CD14-positive monocyte (primary cell): ENCODE measurements at places on chromosomes 1 and 21. TPM values are rescaled to one million over a fixed set of nuclear protein-coding genes. Genes with fewer than 3 reads are reported as not detected.

Gene KCNE2
- polyA plus RNA-seq = not detected in 2 replicates

DNA sequence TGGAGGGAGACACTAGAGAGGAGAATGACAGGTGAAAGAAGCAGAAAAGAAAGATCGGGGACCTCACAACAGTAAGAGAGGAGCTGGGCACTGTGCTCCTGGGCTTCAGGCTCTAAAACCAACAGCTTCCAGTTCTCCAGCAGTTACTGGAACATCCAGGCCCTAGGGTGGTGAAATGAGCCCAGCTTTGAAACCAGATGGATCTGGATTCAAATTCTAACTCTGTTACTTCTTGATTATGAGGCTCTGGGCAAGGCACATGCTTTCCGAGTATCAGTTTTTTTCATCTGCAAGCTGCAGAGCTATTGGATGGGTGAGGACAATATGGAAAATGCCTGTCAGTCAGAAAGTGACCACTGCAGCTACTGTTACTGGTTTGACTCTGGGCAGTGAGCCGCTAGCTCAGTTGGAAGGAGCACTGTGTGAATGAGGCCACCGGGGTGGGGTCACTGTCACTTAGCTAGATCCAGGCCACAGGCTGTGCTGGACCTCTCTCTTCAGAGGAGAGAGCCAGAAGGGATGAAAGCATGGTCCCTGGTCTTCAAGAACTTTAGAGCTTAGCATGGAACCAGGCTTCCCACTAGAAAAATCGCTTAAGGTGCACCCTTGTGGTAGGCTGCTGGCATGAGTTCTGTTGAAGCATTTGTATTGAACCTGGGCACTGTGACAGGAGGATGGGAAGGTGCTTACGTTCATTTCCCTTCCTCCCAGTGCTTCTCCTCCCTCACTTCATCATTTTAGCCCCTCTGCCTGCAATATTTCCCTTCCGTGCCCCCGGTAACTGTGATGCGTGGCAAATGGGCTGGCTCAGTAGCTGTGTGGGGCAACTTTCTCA is 12.2 kb downstream of the PLEKHO1 start:
- no peak for DNase-seq

- DNase-seq = no peak
These were observed 65.2 kb downstream of the ATP5PO start for GRCh38 chr21:33850401-33850800.

DNA sequence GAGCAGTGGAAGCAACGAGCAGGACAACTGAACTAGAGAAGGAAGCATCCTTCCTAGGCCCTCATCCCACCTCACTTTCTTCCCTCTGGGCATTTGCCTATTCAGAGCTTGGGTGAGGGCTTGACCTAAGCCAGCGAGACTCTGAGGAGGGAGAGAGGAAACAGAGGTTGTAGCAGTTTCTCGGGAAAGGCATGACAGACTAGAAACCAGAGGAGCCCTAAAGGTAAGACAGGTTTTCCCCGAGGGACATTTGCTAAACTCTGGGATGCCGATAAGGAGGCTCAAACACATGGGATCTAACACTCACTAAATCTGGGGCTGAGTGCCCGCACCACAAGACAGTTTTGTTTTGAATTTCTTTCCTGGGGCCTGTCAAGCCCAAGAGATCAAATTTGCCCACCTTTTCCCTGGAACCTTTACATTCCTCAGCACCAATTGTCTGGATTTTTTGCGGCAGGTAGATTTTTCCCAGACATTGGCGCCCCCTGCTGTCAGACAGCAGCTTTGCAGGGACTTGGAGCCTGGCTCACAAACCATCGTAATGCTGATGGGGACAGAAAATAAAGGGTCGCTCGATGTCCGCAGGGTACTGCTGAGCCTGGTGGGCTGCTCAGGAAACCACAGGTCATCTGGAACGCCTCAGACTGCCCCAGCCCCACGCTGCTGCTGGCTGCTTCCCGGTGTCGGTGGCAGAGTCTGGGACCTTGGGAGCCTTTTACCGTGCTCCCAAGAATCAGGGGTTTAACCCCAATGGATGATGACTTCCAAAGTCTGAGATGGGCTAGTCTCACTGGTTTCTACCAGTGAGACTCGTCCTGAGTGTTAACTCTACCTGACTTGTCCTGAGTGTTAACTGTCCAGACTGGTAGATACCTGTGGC is 23.4 kb upstream of the TSPAN2 start:
- DNase-seq = peak; percentile 44

Gene CHD5
- 0.07 and 0.14 TPM in 2 replicates for polyA plus RNA-seq

DNA sequence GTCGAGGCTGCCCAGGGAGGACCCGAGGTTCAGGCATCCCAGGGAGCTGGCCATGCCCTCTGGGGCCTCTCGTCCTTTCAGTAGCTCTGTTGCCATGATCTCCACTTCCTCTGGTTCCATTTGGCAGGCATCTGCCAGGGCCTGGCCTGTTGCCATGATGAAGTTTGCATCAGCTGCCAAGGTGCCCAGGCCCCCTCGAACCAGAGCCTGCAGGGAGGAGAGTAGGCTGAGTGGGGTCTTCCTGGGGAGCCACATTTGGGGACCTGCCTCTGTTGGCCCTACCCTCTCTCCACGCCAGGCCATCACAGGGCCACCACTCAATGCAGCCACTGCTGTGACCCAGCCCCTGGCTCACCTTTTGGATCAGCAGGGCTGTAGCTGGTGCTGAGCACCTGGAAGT is 16.4 kb upstream of the KIF21B start:
- DNase-seq = no peak

Gene DIPK1A
- 0.19 and 0.45 TPM in 2 replicates for polyA plus RNA-seq

GRCh38 chr1:230763927-230764591 is 16.9 kb downstream of the CAPN9 start:
- DNase-seq = no peak

DNA sequence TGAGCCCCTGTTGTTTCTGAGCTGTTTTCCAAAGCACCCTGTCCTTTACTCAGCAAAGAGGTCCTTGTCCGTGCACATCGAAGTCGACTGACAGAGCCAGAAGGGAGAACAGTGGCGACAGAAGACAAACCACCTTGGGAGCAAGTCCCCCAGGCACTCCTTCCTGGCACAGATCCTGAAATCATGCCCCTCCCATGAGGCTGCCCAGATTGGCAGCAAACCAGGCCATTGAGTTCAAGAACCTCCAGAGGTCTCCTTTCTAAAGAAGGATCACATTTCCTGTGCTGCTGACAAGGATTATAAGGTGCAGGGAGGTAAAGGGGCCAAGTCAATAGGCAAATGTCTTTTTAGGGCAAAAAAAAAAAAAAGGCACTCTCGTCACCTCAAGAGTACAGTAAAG is 84.7 kb upstream of the HIVEP3 start:
- no peak for DNase-seq
